ENCODE measurements at places on chromosomes 3 and 15.

- DNase-seq, result no peak
Observed at GRCh38 chr3:53163444-53164387, 2.7 kb downstream of the PRKCD start.

DNA sequence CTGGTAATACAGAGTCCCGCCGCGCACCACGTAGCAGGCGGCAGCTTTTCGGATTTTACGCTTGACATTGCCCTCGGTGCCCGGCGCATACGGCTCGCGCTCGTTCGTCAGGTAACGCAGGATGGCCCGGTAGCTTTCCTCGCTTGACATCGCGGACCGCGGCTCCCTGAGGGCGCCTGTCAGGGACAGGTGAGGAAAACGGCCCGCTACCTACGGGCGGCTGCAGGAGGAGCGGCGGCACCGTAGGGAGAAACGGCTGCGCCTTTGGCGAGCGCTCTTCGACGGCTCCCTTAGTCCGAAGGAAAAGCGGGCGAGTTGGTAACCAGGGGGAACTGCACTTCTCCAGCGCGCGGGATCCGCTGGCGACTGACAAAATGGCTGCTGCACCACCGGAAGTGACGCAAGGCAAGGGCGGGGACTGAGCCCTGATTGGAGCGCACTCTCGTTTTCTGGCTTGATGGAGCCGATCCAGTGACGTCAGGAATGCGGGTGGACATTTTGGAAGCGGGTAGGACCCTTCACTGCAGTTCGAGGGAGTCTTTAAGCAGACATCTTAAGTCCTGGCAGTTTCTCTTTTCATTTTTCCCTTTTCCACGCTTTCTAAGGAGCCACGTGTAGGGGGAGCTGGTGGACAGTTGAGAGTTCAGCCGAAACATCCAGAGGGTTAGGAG, at the start of gene ZBTB11:
Gene ZBTB11, minus strand, starts transcription at position 368 of the 671 bp plus-strand sequence. Its CDS starts 218 bp downstream, at position 150.
- no peak for DNase-seq

DNA sequence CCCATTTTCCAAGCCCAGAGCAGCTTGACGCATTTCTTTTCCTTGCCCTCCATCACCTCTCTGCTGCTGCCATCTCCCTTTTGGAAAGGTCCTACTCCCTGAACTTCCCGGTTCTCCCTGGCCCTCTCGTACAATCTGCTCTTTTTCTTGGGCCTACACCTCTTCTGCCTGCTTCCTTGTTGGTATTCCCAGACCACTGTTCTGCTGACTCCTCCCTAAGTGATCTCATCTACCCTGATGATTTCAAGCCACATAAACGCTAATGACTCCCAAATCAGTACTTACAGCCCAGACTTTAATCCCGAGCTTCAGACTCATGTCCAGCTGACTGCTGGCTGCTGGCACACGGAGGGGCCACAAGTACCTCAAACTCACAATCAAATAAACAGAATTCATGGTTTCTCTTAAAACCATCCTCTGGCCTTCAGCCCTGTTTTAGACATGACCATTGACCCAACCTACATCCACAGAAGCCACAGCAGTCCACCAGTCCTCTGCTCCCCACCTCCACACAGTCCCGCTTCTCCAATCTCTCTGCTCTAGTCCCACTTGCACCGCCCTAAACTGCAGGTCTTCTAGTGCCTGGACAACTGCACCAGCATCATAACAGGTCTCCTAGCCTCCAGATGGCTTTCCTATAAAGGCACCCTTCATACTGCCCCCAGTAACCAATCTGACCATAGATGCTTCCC, 57.6 kb downstream of the AAGAB start:
- no peak for DNase-seq

DNA sequence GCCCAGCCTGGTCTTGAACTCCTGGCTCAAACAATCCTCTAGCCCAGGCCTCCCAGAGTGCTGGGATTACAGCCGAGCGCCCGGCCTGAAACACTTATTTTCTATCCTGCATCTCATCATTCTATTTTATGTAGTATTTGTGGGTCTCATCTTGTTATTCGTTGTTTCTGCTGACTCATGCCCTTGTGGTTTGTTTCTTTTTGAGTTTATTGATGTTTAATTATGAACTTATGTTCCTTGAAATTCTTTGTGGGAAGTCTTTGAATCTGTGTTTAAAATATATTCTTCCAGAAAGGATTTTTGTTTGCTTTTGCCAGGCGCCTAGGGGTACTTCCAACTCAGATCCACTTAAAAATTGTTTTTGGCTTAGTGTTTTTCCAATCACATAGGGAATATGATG, 78.3 kb upstream of the C15orf39 start:
- DNase-seq, result no peak

DNA sequence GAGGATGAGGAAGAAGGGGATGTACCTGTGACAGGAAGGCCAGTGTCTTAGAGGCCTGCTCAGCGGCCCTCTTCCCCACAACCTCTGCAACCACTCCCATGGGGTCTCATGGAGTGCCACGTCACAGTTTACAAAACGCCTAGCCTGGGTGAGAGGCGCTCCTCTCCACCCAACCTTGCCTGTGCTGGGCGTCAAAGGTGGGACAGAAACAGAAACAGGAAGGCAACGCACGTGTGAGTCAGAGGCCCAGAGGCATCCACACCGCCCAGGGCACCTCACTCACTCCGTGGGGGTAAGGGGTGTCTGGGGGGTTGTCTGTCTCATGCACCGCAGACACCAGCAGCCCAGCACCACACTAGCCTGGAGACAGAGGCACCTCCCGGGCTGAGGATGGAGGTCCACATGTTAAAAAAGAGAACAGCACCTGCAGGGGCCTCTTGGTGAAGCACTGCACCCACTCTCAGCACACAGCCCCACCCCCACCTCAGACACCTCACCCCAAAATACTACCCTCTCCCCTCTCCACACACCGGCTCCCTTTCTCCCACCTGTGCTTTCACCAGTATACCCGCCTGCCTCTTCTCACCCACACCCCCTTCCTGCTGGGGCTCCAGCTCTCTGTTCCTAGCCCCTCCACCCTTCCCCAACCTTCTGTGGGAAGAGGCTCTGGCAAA, 4.7 kb upstream of the CALML4 start:
- no peak for DNase-seq

- no peak for DNase-seq
Observed at GRCh38 chr3:68963891-68964290, 31.5 kb upstream of the TAFA4 start.

DNA sequence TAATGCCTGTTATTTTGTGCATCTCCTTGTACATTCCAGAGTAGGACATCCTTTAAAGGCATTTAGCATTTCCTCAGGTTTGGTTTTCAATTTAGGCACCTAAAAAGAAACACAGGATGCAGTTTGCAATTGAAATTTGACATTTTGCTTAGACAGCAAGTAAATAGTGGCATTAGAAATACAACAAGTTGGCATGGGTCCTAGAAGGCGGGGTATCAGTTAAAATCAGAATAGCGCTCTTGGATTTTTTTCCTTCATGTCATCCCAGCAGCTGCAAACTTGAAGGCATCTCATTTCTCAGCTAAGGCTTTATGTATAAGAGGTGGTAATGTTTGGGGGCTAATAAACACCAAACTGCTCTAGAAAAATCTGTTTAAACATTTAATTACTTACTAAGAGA, 47.5 kb upstream of the SKOR1 start:
- DNase-seq, result peak; percentile 9

DNA sequence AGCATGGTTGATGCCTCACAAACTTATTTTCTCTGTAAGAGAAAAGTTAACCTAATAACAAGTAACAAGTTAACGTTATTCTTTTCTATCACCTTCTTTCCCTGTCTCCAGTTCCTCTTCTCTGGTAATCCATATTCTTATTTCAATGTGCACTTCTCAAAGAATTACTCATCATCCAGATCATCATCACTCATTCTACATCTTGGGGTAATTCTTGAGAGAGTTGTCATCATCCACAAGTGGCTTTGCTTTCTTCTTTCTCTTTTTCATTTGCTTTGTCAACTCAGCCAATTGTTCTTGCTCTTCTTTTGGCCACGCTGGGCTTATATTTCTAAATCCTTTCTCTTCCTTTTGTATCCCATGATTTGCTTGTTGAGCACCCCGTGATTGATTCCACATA, 20.8 kb upstream of the RNF111 start:
- DNase-seq, result no peak

DNA sequence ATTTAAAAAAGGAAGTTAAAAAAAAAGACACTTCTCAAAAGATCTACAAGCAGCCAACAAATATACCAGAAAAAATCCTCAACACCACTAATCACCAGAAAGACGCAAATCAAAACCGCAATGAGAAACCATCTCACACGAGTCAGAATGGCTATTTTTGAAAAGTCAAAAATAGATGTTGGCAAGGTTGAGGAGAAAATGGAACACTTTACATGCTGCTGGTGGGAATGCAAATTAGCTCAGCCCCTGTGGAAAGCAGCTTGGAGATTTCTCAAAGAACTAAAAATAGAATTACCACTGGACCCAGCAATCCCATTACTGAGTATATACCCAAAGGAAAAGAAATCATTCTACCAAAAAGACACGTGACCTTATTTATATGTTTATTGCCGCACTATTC, 574.7 kb upstream of the ADAMTS9 start:
- no peak for DNase-seq

- DNase-seq, result no peak
Observed at GRCh38 chr3:44248152-44248551, 6.5 kb downstream of the TOPAZ1 start.

DNA sequence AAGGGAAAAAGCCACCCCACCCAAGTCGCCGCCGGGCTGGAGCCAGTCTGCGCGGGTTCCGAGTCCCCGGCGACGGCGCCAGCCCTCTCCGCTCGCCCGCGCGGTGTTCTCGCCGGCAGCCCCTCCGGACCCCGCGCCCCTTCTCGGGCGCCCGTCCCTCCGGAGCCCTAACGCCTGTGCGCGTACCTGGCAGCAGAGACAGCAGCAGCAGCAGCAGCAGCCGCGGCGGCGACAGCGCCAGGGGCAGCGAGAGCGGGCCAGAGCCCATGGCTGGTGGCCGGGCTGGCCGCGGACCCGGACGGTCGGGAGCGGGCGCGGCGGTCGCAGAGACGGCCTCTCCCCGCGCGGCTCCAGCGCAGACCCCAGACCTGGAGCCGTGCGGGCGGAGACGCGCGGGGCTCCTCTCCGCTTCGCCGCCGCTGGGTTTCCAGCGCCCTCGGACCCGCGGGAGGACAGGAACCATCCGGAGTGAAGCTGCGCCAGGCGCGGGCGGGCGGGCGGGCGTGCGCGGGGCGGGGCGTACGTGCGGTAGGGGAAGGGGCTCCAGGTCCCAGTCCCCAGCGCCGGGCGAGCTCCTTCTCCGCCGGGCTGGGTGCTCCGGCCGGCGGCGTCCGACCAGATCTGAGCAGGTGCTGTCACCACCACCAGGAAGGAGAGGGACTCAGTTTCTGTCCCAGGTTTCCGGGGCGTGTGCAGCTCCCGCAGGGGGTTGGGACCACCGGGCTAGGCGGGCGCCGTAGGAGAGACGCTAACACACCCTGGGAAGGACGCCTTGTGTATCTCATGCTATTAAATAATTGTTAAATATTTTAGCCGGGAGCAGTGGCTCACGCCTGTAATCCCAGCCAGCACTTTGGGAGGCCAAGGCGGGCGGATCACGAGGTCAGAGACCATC, at the start of gene CHRNA3:
Gene CHRNA3, minus strand, starts transcription at position 470 of the 895 bp plus-strand sequence. Its CDS starts 202 bp downstream, at position 268.
- DNase-seq, result no peak

- DNase-seq, result no peak
Observed at GRCh38 chr3:126026277-126026751, 57.3 kb downstream of the ROPN1B start.

GRCh38 chr3:177348974-177349373, 151.7 kb upstream of the TBL1XR1 start:
- no peak for DNase-seq

DNA sequence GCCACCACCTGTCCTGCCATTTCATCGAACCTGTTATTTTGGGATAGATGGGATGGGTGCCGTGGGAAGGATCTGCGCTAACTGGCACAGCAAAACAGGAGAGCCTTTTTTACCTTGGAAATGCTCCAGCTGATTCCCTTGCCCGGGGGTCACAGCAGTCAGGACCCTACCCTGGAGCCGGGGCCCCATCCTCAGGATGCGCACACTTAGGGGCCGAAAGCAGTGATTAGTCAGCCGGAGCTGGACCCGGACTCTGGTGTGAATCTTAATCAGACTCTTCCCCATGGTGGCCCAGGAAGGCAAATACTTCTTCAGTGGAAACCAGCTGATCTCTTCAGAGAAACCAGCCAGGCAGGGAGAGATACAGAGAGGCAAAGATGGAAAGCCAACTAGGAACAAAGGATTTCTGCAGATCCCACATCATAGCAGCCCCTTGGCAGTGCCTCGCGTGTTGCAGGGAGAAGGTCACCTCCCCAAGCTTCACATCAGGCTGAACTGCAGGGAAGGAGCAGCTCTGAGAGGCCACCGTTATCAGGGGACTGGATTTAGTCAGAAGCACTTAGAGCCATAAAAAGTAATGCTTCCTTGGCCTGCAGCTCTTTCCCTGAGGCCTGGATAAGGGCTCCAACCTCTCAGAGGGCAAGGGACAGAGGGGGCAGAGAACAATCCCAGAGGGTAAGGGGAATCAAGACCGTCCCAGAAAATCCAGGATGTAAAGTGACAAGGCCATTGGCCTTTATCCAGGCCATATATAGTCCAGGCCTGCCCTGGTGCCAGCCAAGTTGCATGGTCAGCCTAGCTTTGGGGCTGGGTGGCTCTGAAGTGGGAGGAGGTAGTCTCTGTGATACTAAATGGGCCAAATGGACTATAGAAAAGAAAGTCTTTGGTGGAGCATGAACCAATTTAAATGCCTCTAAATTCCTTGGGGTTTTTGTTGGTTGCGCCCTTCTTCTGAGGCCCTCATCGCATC, 52.9 kb downstream of the WDR76 start:
- DNase-seq, result no peak

- DNase-seq, result no peak
Observed at GRCh38 chr3:10655105-10655504, 149.7 kb upstream of the ATP2B2 start.

DNA sequence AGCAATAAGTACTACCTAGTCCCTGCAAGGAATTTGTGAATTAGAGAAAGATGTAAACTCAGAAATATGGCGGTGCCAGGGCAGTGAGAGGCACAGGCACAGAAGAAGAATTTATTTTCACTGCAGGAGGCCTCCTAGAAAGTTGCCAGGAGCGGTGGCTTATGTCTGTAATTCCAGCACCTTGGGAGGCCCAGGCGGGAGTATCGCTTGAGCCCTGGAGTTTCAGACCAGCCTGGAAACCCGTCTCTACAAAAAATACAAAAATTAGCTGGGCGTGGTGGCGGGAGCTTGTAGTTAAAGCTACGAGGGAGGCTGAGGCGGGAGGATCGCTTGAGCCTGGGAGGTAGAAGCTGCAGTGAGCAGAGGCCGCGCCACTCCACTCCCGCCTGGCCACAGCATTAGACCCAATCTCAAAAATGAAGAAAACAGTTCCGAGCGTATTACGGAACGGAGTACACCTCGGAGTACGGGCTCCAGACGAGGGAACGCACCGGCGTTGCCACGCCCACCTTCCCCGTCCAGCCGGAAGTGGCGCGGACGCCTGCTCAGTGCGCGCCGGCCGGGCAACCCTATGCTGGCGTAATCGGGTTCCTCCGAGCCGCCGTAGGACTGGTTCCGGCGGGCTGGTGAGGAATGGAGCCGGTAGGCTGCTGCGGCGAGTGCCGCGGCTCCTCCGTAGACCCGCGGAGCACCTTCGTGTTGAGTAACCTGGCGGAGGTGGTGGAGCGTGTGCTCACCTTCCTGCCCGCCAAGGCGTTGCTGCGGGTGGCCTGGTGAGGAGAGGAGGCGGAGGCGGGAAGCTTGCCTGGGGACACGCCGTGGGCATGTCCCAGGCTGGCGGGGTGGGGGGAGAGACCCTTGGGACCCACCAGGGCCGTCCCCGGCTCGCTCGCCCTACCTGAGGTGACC, at the start of gene FBXO22:
Gene FBXO22, plus strand, starts transcription at position 548 of the 909 bp plus-strand sequence. Its CDS starts 86 bp downstream, at position 634.
- peak; percentile 73 for DNase-seq

GRCh38 chr15:101437209-101437608, 52.3 kb downstream of the PCSK6 start:
- DNase-seq, result no peak

- DNase-seq, result no peak
Observed at GRCh38 chr15:68734881-68735280, 85.8 kb downstream of the ANP32A start.

Data from NCI-H1105 treated with DMSO at 0.1 percent for 48 hours (cell line).